ENCODE measurements at places on chromosomes 13 and 19.
A peak's percentile ranks its signal among the peaks of the same experiment; 100 is the strongest.

- no peak for DNase-seq
These were observed 89.9 kb upstream of the MAB21L1 start for GRCh38 chr13:35566340-35566739.

DNA sequence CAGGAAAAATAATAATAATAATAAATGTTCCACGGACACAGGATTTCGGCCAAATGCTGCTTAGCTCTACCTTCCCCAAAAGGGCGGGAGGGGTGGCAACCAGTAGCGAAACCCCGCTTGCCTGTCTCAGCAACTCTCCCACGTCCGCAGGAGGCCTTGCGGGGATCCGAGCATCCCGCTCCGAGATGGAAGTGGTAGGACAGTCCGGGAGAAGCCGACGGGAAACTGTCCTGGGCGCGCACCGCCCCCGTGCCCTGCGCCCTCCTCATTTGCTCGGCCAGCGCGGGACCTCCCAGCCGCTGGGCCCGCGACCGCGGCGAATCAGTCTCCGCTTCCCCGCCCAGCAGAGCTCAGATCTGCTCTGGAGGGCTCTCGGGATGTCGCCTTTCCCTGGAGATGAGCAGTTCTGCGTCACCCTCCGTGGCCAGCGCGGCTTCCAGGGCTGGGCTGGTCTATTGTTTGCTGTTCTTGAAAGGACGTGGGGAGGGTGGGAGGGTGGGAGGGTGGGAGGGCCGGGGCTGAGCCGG, 48.9 kb upstream of the PABPC3 start:
- DNase-seq: no peak

GRCh38 chr19:35557539-35558399, 5.7 kb downstream of the ATP4A start:
- DNase-seq: no peak

DNA sequence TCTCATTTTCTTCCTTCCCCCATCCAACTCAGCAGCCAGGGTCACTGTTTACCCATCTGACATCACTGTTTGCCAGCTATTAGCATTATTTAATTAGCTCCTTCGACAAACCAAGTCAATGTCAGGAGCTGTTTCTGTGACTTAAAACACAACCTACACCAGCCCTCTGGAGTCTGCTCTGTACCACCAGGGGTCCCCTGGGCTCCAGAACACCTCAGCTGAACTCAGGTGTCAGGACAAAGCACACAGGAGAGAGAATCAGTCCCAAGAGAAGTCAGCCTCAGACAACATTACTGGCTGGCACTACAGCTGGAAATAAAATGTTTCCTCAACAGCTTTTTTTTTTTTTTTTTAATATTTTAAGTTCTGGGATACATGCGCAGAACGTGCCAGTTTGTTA, 45.1 kb downstream of the DCLK1 start:
- no peak for DNase-seq

GRCh38 chr19:54030895-54031586, 32.7 kb downstream of the VSTM1 start:
- DNase-seq: no peak

GRCh38 chr13:41487222-41487621, 29.9 kb downstream of the RGCC start:
- no peak for DNase-seq

GRCh38 chr13:28464861-28465460, 30.0 kb downstream of the FLT1 start:
- no peak for DNase-seq

DNA sequence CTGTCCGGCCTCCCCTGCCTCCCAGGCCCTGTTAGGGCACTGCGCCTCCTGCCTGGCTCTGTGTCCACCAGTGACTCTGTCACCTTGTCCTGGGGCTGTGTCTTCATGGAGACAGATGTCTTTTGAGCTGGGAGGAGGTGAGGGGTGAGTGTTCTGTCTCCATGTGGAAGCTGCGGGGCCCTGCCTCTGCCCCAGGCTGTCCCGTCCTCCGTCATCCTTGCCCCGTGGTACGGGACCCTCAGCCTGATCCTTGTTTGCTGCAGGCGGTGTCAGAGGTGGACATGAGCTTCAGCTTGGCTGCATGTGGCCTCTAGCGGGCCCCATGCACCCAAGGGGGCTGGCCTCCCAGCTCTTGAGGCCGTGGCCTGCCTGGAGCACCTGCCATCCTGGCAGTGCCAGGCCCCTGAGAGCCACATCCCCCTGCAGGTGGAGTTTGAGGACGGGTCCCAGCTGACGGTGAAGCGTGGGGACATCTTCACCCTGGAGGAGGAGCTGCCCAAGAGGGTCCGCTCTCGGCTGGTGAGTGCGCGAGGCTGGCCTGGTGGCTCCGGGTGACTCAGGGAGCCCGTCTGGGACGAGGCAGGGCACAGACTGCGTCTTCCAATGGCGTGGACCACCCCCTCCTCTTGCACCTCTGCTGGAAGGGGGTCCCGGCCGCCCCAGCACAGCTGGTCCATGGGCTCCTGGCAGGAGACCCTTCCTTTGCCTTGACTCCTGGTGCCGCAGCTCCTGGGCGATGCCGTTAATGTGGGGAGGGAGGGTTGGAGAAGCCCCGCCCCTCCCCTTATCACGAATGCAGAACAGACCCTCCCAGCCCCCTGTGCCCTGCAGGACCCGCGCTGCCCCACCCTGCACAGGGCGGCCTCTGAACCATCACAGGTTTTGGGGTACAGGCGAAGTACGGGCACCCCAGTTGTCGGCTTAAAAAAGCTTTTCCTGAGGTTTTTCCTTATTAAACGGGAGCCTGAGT, 181.3 kb downstream of the KDM4B start:
- no peak for DNase-seq

- DNase-seq: no peak
These were observed 188.2 kb upstream of the TSC22D1 start for GRCh38 chr13:44764302-44764692.

DNA sequence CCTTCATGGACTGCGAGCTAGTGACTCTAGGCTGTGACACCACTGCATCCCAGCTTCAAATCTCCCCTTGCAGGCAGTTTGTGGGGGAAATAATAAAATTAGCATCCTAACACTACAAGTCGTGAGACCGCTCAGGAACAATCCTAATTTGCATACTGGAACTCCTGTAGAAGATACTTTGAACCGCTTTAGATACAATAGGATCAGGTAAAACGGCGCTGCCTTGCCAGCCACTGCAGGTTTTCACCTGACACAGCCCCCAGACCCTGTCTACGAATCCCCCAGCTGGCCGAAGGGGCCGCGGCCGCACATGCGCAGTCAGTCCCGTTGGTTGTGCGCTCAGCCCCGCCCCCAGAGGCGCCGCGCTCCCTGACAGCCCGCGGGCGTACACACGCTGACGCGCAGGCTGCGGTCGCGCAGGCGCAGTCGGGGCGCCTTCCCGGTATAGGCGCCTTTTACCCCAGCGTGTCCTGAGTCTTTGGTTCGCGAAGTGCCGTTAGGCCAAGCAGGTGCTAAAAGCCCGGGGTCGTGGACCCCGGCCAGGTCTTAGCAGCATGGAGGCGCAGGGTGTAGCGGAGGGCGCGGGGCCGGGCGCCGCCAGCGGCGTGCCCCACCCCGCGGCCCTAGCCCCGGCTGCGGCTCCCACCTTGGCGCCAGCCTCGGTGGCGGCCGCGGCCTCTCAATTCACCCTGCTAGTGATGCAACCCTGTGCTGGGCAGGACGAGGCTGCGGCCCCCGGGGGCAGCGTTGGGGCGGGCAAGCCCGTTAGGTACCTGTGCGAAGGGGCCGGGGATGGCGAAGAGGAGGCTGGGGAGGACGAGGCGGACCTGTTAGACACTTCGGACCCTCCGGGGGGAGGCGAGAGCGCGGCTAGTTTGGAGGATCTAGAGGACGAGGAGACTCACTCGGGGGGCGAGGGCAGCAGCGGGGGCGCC, at the start of gene RFXAP:
Gene RFXAP, plus strand, starts transcription at position 419 of the 935 bp plus-strand sequence. Its CDS starts 136 bp downstream, at position 555.
- peak; percentile 86 for DNase-seq

DNA sequence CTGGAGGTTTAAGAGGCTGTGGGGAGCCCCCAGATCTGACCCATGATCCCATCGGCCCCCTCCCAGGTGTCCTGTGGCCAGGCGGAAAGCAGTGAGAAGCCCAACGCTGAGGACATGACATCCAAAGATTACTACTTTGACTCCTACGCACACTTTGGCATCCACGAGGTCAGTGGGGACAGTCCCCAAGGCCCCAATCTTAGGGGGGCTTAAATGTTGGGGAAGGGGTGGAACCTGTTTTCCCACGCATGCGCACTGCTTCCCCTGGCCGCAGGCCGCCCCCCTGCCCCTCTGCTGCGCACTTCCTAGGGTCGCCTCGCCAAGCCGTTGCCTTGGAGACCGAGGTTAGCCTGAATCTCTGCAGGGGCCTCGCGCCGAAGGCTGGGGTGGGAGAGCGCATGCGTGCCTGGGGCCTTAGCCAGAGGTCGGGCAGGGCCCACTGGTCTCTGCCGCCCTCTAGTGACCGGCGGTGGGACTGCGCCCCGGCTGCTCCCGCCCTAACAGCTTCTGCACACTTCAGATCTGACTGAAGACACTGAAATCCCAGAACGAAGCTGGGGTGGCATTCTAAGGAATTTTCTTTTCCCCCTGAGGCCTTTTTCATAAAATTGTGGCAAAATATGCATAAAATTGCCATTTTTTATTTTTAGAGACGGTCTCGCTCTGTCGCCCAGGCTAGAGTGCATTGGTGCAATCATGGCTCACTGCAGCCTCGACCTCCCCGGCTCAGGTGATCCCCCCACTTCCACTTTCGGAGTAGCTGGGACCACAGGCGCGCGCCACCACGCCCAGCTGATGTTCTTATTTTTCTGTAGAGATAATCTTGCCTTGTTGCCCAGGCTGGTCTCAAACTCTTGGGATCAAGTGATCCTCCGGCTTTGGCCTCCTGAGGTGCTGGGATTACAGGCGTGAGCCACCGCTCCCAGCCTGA, 3.6 kb downstream of the PRMT1 start:
- DNase-seq: peak; percentile 90

DNA sequence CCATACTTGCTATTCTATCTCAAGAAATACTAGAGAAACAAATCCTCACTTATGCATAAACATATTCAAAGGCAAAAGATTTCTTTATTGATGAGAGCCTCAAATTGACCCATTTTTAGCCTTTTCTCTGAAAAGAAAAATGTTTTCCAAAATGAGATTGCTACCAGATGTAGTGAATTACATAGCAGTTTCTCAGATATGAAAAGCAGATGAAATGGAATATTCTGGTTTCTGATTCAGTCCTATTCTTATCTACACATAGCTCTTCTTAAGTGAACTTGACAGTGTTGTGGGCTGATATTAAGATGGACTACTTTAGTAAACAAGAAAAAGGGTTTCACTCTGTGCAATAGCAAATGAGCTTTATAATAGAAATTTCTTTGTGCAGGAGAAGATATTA, 183.5 kb downstream of the DNAJC15 start:
- no peak for DNase-seq

GRCh38 chr13:108828086-108828815, 198.8 kb downstream of the MYO16 start:
- DNase-seq: no peak

GRCh38 chr19:14782626-14783409, 4.5 kb upstream of the ADGRE2 start:
- DNase-seq: no peak

- no peak for DNase-seq
These were observed 13.6 kb upstream of the ZNF611 start for GRCh38 chr19:52748336-52748950.

GRCh38 chr19:38939957-38940356, 9.2 kb downstream of the MRPS12 start:
- no peak for DNase-seq

DNA sequence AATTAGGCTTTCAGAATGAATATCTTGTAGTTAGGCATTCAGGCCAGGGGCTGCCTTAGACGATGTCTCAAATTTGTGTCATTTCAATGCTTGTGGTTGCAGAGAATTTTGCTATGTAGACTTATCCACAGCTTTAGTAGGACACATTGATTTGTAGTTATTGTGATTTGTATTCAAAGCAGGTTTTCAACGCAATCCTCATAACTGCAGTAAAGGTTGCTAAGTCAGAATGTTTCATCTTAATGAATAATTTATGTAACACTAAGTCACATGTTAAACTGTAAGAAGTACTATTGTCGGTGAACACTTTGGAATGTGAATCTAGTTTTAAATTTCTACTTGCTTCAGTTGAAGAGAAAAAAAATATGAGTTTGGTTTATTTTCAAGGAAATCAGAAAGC, 1117.2 kb upstream of the SPRY2 start:
- DNase-seq: no peak

- no peak for DNase-seq
These were observed 342.7 kb downstream of the ENOX1 start for GRCh38 chr13:43444081-43444480.

GRCh38 chr19:45448887-45449299, 18.9 kb upstream of the FOSB start:
- no peak for DNase-seq

DNA sequence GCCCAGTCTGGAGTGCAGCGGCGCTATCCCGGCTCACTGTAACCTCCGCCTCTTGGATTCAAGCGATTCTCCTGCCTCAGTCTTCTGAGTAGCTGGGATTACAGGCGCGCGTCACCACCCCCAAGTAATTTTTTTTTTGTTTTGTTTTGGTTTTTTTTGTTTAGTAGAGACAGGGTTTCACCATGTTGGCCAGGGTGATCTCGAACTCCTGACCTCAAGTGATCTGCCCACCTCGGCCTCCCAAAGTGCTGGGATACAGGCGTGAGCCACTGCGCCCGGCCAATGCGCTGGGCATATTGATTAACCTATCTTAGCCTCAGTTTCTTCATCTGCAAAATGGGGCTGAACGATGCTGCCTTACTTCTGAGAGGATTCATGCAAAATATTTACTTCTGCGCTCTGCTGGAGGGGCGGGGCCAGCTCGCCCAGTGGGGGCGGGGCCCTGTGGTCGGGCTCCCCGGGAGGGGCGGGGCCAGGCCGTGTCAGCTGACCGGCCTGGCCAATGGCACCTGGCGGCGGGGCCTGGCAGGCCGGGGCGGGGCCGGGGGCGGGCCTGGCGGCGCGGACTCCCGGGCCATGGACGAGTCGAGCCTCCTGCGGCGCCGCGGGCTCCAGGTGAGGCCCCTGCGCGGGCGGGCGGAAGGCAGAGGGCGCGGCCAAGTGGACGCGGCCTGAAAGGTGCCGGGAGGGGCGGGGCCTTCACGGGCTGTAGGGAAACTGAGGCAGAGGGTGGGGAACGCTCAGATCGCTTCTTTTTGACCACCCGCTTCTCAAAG, at the start of gene MAST3:
Gene MAST3, plus strand, starts transcription at position 562 of the 776 bp plus-strand sequence. Its CDS starts 15 bp downstream, at position 577.
- DNase-seq: peak; percentile 88

DNA sequence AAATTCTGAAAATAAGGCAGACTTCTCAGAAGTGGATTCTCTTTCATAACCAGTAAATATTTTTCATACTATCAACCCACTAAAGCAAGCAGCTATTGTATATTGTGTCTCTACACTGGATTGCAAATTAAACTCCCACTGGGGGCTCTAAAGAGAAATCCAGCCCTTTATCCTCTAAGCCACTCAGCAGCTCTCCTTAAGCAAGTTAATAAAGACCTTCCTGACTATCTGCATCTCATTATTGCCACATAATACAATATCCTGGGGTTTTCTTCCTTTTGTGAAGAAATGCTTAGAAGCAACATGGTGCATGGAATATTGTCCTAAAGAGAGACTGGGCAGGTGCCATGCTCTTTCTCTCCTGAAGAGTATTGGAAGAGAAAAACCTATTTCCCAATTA, 521.3 kb downstream of the MYO16 start:
- DNase-seq: no peak

DNA sequence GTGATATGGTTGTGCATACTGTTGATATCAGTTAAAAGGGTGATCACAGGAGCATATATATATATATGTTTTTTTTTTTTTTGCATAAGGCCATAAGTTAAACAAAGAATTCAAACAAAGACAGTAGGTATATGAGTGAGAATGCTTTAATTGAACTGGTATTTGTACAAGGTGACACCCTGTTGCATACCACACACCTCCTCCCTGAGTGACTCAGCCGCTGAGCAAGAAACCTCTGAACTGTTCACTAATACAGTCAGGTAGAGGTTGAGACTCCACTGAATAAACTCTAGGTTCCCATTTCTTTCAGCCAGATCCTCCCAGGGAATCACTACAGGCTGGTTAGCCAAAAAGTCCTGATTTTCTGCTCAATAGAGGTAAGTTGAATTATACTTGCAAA, at the start of gene SCEL:
Gene SCEL, plus strand, starts transcription at position 259 of the 400 bp plus-strand sequence. CDS start 20,170 bp downstream, outside the sequence.
- DNase-seq: no peak

All from stimulated activated CD4-positive, alpha-beta T cell treated with anti-CD3 and anti-CD28 coated beads, TNF-alpha, amount 100 ng/mL, for 1 hour (primary cell).